ENCODE measurements at places on chromosomes 2 and 18. TPM values are rescaled to one million over a fixed set of nuclear protein-coding genes. Genes with fewer than 3 reads are reported as not detected.

FBXO41 gene
- 4.0 TPM for total RNA-seq

CAPN14 gene
- under 0.01 TPM for total RNA-seq

DNA sequence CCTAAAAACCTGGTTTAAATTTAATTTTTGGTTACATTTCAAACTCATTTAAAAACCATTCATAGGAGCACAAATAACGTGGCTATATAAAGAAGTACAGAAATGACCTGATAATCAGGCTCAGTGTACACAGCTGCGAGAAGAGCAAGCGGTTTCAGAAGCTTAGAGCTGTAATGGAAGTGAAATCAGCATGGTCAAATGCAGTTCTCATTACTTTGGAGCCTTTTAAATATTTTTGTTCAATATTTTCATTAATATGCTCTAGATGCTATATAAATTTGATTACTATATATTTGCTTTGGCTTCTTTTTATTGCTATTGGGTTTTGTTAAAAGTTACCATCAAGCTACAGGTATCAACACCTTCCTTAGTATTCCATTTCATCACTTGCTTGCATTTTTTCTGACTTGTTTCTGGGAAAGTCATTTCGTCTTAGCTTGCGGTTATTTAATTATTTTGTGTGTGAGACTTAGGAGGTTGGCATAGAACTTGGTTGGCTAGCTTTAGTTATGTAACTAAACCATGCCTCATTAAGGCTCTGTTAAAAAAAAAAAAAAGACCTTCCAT lies 58.7 kb downstream of the AFTPH start:
- no peak for DNase-seq

GRCh38 chr18:79991494-79991893 lies 3.1 kb upstream of the TXNL4A start:
- DNase-seq = no peak

DNA sequence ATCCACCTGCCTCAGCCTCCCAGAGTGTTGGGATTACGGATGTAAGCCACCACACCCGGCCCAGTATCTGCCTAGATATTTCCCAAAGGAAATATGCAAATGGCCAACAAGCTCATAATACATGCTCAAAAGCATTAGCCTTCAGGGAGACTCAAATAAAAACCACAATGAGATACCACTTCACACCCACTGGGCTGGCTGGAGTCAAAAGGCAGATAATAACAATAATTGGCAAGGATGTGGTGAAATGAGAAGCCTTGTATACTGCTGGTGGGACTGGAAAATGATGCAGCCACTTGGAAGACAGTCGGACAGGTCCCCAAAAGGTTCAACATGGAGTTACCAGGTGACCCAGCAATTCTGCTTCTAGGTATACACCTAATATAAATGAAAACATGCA lies 20.5 kb upstream of the ZNF516 start:
- DNase-seq = no peak

Data from LHCN-M2 (cell line).